ENCODE measurements at places on chromosomes 7 and 10.

DNA sequence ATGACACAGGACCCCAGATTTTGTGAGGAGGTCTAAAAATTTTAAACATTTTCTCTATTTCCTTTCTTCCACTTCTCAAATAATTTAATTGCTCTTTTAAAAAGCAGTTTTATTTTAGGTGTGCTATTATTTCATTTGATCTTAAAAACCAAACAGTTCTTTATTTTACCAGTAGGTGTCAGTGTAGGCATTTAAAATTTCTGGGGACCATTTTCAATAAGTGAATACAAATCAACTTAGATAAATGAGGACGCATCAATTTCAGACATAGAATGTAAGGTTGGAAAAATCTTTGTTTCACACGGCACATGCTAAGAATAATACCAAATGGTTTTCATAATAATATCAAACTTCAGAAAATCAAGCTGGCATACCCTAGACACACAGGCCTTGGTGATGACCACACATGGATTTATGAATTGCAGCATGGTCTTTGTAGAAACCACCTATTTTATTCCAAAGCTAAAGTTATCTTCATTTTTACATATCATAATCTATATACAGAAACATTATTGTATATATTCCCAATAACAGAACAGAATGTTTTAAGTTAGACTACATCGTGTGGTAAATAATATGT, 127.6 kb upstream of the SLC26A5 start:
- peak; percentile 18 for DNase-seq

- DNase-seq, result no peak
Observed at GRCh38 chr10:118310822-118311221, 31.3 kb downstream of the FAM204A start.

- no peak for DNase-seq
Observed at GRCh38 chr7:23012908-23013714, 819 bp downstream of the HYCC1 start.

DNA sequence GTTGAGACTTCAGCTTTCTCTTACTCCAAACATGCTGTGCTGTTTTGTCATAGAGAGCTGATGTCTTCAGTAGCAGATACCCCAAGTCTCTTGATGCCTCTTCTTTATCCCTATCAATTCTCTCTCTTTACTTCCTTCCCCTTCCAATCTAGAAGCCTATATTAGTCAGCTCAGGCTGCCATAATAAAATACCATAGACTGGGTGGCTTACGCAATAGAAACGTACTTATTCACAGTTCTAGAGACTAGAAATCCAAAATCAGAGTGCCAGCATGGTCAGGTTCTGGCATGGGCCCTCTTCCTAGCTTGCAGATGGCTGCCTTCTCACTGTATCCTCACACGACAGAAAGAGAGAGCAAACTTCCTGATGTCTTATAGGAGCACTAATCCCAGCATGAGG, 9.0 kb upstream of the GARS1 start:
- no peak for DNase-seq

- no peak for DNase-seq
Observed at GRCh38 chr7:47255441-47255840, 326.5 kb downstream of the TNS3 start.

DNA sequence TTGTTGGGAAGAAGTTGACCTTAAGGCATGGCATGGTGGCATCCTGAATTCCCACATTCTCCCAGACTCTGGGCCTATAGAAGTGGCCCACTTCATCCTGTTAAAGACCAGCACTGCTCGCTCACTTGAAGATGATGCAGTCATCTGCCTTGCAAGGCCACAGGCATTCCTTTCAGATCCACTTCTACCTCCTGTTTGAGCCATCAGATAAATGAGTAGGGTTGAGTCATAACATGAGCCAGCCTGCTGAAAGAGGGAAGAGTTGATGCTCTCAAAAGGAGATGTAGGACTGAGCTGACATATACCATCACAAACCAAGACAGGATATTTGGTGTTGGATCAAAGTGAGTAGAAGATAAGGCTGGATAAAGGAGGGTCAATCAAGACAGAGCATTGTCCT, 1.5 kb upstream of the EBLN1 start:
- no peak for DNase-seq

DNA sequence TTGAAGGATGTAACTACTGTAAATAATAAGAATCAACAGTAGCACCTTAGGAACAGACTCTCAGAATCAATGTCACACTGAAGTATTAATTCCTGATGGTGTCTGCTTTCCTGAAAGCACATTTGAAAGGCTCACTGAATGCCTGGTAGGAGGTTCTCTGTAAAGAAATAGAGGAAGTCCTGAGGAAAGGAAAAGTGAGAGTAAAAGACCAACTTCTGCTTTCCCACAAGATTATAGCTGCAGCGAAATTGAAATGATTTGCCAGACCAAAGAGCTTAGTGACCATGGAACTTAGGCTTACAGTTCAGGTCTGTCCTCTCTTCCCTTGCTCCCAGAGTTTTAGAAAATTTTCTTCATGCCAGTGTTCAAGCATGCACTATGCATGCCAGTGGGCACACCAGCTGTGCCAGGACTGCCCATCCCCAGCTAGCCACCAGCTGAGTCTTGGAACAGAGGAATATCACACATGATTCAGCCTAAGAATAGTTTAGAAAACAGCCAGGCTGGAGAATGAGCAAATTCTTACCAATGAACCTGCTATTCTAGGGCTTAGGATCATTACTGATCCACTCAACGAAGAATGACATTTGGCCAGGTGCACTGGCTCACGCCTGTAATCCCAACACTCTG, 123.2 kb downstream of the HERPUD2 start:
- no peak for DNase-seq

DNA sequence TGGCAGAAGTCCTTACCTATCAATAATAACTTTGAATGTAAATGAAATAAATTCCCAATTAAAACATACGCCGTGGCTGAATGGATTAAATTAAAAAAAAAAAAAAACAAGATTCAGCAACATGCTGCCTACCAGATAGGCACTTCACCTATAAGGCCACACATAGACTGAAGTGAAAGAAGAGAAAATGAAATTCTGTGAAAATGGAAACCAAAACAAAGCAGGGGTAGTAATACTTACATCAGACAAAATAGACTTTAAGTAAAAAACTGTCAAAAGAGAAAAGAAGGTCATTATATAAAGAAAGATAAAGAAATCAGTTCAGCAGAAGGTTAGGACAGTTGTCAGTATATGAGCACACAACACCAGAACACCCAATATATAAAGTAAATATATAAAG, 55.3 kb downstream of the TCAF1 start:
- no peak for DNase-seq

GRCh38 chr10:125415006-125415633, 254.8 kb upstream of the CTBP2 start:
- no peak for DNase-seq

- DNase-seq, result no peak
Observed at GRCh38 chr10:62016623-62017490, 115.4 kb downstream of the ARID5B start.

DNA sequence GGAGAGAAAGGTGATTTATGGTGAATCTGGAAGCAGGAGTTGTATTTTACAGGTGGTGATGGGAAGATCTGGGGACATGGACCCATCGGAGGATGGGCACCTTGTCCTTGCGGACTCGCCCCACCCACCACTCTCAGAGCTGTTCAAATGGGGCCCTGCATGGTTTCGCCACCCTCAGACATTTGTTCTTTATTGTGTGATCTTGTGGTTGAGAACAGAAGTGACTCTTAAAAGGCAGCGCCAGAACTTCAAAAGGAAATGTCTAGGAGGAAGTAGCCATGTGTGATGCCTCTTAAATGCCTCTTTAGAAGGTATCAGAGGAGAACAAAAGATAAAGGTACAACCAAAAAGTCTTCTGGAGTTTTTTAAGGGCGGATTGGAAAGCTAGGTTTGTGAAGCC, 205.7 kb downstream of the KIAA1217 start:
- DNase-seq, result no peak

DNA sequence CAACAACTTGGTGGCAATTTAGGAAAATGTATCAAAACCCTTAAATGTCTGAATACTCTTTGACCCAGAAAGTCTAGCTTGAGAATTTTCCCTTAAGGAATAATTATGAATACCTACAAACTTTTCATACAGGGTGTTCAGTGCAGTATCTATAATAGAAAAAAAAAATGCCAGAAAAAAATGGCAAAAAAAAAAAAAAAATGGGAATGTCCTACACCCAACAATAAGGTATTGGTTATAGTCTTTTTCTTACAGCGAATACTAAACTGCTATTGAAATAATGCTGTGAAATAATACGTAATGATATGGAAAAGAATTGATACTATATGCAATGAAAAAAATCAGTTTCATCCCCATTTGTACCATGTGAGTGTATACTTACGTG, 44.3 kb downstream of the ZNF800 start:
- no peak for DNase-seq

DNA sequence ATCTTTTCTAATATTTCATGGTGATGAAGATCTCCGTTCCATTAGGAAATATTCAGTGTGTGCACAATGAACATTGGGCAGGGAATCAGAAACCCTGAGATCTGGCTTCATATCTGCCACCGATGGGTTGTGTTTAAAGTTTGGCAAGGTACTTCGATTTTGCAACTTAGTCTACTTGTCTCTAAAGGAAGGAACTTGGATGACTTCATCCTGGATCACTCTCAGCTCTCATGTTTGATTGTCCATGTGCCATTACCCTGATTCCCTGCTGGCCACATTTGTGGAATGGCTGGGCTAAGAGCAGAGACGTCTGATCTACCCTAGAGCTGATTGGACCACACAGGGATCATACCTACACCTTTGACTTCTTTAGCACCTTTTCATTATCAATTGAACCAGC, 177.0 kb upstream of the KMT2E start:
- DNase-seq, result no peak

- no peak for DNase-seq
Observed at GRCh38 chr7:66883716-66884115, 37.3 kb upstream of the TMEM248 start.
